ENCODE measurements at places on chromosomes 3 and 15.
A peak's percentile ranks its signal among the peaks of the same experiment; 100 is the strongest.

DNA sequence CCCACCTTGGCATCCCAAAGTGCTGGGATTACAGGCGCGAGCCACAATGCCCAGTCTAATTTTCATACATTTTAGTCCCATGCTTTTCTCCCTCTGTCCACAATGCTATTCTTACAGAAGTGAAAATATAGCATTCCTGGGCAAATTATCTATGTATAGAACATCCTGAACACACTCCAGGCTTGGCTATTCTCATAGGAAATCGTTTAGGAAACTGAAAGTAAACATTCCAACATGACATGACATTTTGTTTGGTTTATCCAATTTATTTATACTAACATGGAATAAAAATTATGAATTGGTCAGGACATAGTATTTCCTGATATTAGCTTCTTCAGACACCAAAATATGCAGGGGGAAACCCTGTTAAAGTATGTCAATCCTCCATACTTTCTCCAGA is 52.6 kb downstream of the SYNM start:
- DNase-seq, result no peak

GRCh38 chr15:77709135-77709886 is 76.6 kb upstream of the LINGO1 start:
- no peak for DNase-seq

DNA sequence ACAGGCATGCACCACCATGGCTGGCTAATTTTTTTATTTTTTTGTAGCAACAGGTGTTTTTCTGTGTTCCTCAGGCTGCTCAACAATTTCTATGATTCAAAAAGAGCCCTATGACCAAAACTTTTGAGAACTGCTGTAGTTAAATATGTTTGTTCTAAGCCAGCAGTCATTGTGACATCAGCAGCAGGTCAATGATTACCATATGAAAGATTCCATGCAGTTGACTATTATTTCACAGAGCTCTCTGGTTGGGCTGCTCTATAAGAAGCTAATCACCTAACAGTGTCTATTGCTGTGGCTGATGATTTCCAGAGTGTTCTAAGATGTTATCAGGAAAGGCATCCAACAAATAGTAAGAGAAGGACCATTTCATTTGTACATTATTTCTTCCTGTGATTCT is at the start of gene CCDC54:
CCDC54 (plus strand) TSS at position 289 of the 400 bp plus-strand sequence. CDS start 149 bp downstream, outside the sequence.
- DNase-seq, result no peak

DNA sequence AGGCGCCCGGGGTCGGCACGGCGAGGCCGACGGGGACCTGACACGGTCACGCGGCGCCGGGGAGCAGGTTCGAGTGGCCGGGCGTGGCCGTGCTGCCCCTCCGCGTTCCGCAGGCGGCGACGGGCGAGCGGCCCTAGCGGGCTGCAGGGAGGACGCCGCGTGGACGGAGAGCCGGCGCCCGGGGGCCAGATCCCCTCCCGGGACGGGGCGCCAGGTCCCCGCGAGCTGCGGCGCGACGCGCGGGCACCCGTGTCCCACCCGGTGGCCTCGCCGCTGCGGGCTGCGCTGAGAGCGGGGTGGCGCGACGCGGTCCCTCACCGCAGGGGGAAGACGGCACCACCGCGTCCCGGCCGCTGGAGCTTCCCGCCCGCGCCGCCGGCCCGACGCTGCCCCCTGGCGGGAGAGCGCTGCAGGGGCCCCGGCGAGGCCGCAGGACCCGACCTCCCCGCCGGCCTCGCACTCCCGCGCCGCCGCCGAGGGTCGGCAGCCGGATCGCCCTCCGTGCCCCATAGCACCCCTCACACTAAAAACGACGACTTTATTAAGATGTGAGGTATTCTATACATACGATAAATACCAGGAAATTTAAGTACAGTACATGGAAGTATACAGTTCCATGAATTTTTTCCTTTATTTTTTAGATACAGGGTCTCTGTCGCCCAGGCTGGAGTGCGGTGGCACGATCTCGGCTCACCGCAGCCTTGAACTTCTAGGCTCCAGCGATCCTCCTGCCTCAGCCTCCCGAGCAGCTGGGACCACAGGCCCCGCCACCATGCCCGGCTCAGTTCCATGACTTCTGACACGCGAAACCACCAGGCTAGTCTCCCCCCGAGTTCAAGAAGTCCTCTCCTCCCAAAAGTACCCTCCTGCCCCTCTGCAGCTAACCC is 1.3 kb upstream of the PIGZ start:
- DNase-seq, result peak; percentile 3

DNA sequence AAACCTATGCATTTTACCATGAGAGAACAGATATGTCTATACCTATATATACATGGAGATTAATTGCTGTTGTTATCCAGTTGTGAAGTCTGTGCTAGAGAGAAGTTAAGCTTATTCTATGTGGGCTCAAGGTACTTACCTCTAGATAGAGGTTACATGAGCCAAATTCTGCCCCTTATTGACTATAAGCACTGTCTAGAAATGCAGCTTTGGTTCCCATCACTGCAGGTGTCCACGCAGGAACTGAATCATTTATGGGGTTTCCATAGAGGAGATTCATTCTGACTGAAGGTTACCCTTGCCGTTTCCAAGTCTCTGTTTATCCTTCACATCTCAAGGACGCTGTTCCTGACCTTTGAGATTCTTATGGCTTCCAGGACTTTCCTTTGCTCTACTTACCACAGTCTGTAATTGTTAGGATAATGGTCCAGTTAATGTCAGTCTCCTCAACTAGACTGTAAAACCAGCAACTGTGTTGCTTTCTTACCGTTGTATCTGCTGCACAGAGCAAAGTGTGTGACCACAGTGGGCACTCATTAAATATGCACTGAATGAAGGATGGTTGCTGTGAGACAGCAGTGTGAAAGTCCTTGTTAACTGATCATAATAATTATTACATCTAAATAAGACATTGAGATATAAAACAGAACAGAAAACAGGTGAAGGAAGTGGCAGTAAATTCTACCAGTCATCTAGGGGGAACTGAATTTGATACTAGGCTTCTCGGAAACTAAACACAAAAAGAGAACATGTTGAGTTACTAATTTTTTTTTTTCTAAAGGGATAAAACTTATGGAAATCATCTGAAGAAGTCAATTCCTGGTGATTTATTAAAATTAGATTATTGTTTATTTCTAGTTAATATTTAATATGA is 44.0 kb upstream of the BCL6 start:
- DNase-seq, result no peak

DNA sequence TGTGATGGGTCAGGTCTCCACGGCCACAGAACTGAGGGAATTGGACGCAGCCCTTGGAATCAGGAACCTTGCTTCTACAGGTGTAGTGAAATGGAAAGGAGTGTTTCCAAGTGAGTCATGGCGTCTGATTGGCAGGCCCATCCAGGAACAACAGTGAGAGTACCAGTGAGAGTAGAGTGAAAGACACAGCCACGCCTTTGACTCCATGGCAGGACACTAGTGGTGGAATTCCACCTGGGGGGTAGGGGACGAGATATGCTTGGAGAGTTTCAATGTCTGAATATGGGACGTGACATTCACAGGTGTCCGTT is 3.0 kb upstream of the SLC28A1 start:
- no peak for DNase-seq

DNA sequence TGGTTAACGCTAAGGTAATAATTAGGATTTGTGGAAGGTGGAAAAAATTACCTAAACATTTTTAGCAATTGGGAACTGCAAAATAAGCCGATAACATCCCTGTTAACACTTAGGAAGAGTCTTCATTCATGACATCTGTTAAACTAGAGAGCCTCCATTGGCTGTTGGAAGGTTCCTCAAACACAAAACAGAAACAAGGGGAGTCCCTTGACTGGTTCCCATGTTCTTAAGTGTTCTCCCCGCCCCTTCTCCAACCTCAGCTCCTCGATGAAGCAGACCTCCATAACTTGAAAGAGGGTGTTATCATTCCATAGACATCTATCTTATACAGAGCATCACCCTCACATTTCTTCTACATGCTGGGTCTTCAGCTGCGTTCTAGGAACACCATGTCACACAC is 2.5 kb downstream of the SLC22A13 start:
- no peak for DNase-seq

GRCh38 chr3:133914839-133915600 is 19.3 kb upstream of the RAB6B start:
- no peak for DNase-seq

DNA sequence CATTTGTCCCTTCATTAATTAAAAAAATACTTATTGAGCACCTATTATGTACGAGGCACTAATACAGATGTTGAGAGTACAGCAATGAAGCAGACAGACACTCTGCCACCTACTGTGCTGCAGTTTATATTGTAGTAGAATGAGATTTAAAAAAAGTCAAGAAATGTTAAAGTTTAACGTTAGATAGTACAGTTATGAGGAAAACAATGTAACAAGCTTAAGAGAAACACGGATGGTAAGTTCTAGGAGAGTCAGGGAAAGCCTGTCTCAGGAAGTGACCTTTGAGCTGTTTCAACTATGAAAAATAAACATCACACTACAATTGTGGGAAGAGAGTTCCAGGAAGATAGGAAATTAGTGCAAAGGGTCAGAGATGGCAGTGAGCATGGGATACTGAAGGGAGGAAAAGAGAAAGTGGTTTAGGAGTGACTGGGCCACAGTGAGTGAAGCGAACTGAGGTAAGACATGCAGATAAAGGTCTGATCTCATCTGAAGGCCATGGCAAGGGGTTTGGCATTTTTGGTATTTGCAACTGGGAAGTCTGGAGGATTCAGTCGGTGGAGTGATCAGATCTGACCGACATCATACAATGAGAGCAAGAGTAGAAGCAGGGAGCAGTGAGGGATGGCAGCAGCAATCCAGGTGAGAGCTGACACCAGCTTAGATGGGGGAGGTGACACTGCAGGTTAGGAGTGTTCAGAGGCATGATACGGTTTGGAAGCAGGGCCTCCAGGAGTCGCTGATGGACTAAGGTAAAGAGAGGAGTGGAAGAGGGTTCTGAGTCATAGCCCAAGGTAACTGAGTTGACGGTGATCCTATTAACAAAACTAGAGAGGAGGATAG is 28.5 kb downstream of the PLSCR4 start:
- no peak for DNase-seq

- peak; percentile 80 for DNase-seq
These were observed 139.5 kb downstream of the CNTN6 start for GRCh38 chr3:1232276-1232675.

GRCh38 chr3:11546657-11547302 is 96.9 kb downstream of the VGLL4 start:
- no peak for DNase-seq

DNA sequence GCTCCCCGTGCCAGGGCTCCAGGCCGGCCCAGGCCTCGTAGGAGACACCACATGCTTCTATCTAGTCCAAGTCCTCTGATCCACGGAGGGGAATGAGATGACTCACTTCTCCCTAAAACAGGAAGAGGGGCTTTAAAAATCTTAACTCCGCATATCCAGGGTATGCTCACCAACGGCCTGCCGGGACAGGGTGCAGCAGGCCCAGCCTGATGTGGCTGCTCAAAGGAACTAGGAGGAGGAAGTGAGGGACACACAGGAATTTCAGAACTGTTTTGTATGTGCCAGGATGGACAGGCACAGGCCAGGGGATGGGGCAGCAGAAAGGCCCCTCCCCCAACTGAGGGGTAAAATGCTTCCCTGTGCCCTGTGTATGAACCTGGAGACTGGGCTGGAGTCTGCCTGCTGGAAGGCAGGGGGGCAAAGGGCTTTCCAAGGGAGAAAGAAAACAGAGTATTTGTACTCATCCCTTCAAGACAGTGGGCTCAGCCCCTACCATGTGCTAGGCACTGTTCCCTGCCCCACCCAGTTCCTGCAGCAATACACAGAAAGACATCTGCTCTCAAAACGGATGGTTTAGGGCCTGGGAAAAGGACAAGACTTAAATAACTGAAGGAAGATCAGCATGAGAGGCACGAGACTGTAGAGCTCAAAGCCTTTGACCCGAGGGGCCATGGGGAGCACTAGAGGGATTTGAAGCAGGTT is 22.1 kb downstream of the CHDH start:
- DNase-seq, result no peak

DNA sequence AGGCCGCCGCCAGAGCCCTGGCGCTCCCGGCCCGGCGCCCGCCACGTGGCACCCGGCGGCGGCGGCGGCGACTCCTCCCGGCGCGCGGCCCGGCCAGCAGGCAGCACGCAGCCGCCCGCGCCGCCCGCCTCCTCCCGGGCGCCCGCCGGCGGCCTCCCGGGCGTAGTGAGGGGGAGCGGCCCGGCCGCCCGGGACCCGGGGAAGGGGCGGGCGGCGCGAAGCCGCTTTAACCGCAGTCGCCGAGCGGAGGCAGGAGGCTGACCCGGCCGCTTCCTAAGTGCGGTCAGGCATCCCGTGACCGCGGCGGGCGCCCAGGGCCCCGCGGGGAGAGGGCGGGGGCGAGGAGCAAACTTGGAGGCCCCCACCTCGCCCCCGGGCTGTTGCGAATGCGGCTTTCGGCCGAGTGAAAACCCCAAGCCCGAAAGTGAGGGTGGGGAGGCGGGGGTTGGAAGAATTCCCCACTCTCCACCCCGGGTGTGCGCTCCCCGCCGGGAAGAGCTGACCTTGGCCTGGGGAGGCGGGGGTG is 1.7 kb upstream of the HES1 start:
- DNase-seq, result no peak

DNA sequence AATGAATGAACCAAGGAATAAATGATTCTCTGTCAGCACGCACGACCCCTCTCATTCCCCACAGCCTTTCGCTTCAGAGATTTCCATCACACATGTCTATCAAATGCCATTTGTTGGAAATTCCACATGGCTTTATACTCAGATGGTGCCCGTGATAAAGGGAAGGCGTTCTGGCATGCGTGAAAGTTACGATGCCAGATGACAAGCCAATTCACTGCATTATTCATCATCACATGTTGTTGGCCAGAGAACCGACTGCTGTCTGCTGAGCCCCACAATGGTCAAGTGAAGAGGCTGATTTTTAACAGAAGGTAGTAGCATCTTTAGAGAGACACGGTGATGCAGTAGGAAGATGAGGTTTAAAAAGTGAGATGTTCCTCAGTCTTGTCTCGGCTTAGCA is 74.1 kb upstream of the FRMD4B start:
- DNase-seq, result no peak

- no peak for DNase-seq
These were observed 648.9 kb upstream of the ALCAM start for GRCh38 chr3:104717828-104718196.

- DNase-seq, result no peak
These were observed 19.6 kb downstream of the EFCC1 start for GRCh38 chr3:129020691-129021090.

DNA sequence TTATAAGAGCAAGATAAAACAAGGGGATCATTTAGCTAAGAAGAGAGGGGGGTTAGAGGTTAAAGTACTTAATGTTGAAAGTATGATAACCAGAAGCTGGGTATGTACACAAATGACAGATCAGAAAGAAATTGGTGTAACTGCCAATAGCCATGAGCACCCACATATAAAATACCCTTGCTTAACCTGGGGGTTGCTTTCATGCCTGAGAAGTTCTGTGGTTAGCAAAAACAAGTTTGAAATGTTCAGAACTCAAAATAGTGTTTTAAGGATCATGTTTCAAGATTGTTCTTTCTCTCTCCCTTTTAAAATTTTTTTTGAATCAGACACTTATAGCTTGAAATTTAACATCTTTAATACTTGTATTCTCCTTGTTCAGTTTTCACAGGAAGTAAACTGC is 321.4 kb upstream of the GBE1 start:
- no peak for DNase-seq

- no peak for DNase-seq
These were observed 20.1 kb downstream of the RAB43 start for GRCh38 chr3:129101370-129102138.

All from NCI-H748 treated with DMSO at 0.1 percent for 48 hours (cell line).